ENCODE measurements at places on chromosomes 1 and 21.
A peak's percentile ranks its signal among the peaks of the same experiment; 100 is the strongest.

GRCh38 chr1:4658643-4659628 lies 4.5 kb downstream of the AJAP1 start:
- DNase-seq: no peak

- DNase-seq: no peak
Observed at GRCh38 chr1:67948151-67949080, 102.0 kb downstream of the DIRAS3 start.

- no peak for DNase-seq
Observed at GRCh38 chr1:171663854-171664575, 11.5 kb upstream of the MYOC start.

- no peak for DNase-seq
Observed at GRCh38 chr1:101847626-101848025, 149.1 kb downstream of the OLFM3 start.

DNA sequence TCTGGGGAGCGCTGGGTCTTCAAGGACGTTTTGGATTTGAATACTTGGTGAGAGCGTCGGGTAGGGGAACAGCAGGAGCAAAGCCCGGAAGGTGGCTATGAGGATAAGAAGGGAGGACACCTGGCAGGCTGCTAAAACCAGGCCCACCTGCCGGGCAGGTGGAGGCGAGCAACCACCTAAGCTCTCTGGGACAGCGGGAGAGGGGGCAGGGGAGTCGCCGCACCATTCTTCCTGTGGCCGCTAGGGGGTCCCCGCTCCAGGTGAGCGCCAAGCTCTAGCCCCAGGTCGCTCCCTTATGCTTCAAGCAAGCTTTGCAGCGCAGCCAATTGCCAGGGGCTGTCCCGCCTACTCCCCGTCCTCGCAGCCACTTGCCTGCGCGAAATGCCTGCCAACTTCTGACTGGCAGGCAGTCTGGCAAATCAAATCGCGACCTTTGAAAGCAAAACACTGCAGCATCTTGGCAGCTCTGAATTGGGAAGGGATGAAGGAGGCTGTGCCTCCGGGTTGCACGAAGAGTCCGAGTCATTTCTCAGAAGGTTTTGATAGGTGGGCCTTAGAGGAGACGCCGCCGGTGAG lies at the start of gene NIPAL3:
Gene NIPAL3 (plus strand): TSS at position 469 of the 576 bp plus-strand sequence. CDS start 3,746 bp downstream, outside the sequence.
- peak; percentile 95 for DNase-seq

GRCh38 chr1:94092210-94092613 lies 28.7 kb downstream of the ABCA4 start:
- DNase-seq: no peak

DNA sequence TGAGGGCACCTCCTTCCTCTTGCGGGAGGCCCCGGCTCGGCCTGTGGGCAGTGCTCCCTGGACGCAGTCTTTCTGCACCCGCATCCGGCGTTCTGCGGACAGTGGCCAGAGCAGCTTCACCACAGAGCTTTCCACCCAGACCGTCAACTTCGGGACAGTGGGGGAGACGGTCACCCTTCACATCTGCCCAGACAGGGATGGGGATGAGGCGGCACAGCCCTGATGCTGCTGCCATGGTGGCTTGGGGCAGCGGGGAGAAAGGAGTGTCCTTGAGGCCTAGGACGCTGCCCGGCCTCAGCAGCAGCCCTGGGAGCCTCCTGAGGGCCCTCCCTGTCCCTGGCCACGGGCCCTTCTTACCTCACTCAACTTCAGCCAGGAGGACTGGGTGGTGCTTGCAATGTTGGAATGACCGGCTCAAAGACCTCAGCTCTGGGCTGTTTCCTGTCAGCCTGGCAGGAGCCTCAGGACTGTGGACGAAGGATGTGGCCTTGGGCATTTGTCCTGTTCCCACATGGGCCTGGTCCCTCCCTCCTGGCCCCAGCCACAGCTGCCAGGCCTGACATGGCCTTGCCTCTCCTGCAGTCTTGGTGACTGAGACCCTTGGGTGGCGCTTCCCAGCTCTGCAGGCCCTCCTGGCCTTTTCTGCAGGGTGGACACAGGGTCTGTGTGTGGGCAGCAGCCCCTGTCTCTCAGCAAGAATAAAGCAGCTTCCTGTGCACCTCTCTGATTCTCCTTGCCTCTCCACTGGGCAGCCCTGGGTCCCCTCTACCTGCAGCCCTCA lies 45.9 kb downstream of the TRIM11 start:
- no peak for DNase-seq

DNA sequence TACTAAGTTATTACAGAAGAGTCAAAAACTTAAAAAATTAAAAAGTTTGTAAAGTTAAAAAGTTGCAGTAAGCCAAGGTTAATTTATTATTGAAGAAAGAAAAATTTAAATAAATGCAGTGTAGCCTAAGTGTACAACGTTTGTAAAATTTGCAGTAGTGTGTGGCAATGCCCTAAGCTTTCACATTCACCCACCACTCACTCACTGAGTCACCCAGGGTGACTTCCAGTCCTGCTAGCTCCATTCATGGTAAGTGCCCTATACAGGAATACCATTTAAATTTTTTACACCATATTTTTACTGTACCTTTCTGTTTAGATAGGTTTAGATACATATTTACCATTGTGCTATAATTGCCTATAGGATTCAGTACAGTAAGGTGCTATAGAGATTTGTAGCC lies 88.6 kb downstream of the CTH start:
- no peak for DNase-seq

GRCh38 chr1:177789956-177790355 lies 179.9 kb downstream of the SEC16B start:
- DNase-seq: no peak

Measured in NCI-H187 treated with DMSO at 0.1 percent for 48 hours (cell line).